ENCODE measurements at places on chromosomes 11 and 22.

DNA sequence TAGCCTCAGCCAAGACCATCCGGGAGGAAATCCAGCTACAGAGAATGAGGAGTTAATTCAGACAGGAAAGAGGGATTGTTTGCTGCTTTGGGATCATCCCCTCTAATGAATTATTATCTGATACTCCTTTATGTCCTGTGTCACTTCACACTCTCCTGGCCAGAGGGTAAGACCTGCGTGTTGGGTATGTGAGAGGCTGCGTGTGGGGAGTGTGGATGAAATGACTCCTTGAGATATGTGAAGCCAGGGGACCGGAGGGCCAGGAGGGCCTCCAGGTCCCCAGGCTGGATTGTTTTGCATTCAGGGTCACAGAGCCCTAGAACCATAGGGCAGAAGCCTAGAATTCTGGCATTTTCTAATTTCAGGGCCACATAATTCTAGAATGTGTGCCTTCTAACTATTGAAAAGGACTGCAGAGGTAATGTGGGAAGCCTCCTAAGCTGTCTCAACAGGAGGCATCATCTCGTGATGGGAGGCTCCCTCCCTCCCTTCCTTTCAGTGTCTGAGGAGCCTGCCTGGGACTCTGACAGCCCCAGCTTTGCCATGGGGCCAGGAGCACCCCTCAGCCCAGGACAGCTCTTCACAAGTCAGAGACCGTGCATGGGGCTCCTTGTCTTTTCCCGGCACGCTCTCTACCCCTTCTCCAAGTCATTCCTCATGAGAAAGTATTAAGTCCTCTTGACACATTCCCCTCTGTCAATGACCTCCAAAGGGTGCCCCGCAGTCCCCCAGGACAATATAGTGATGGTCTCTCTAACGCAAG lies 3.7 kb downstream of the TPBGL start:
- DNase-seq: no peak

DNA sequence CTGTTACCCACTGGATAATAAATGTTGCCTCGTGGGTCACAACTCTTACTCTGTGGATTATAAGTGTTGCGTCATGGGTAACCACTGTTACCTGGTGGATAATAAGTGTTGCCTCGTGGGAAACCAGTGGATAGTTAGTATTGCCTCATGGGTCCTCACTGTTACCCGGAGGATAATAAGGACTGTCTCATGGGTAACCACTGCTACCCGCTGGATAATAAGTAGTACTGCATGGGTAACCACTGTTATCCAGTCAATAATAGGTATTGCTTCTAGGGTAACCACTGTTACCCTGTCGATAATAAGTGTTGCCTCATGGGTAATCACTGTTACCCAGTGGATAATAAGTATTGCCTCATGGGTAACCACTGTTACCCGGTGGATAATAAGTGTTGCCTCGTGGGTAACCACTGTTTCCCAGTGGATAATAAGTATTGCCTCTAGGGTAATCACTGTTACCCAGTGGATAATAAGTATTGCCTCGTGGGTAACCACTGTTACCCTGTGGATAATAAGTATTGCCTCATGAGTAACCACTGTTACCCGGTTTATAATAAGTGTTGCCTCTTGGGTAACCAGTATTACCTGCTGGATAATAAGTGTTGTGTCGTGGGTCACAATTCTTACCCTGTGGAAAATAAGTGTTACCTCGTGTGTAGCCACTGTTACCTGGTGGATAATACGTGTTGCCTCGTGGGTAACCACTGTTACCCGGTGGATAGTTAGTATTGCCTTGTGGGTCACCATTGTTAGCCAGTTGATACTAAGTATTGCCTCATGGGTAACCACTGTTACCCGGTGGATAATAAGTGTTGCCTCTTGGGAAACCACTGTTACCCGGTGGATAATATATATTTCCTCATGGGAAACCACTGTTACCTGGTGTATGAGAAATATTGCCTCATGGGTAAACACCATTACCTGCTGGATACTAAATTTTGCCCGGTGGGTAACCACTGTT lies 15.7 kb upstream of the NXPE4 start:
- DNase-seq: no peak

GRCh38 chr11:64724863-64725532 lies 2.0 kb upstream of the NRXN2 start:
- DNase-seq: no peak

DNA sequence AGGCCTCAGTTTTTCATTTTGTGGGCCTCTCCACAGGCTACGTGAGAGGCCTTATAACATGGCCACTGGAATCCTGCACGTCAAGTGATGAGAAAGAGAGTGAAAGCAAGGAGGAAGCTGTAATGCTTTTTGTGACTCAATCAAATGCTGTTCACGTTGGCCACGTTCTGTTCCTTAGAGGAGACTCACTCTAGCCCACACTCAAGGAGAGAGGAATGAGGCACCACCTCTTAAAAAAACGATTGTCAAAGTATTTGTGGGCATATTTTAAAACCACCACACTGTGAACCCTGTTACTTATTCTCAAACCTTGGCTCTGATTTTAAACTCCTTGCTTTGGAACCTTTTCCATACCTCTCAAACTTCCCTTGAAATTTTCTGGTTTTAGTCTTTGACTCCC lies 705.0 kb downstream of the NELL1 start:
- no peak for DNase-seq

DNA sequence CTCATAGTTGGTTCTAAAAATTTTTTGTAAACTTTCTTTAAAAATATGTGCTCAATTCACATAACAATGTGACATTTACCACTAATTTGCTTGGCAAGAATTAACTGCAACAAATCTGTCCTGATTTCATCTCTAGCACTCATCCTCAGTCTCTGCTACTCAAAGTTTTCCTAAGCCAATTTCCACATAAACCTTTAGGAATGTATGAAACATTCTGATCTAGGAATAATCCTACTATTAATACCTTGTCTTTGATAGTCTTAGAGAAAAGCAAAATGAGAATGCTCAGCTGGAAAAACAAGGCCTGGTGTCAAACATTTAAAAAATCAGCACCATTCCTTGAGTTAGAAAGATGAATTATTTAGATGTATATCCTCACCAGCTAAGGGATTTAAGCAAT lies 114.3 kb downstream of the CD44 start:
- no peak for DNase-seq

- no peak for DNase-seq
Observed at GRCh38 chr22:30909306-30909705, 59.3 kb downstream of the MORC2 start.

GRCh38 chr11:118894192-118894591 lies 10.5 kb downstream of the CXCR5 start:
- no peak for DNase-seq

- no peak for DNase-seq
Observed at GRCh38 chr11:44589301-44589700, 23.8 kb downstream of the CD82 start.

DNA sequence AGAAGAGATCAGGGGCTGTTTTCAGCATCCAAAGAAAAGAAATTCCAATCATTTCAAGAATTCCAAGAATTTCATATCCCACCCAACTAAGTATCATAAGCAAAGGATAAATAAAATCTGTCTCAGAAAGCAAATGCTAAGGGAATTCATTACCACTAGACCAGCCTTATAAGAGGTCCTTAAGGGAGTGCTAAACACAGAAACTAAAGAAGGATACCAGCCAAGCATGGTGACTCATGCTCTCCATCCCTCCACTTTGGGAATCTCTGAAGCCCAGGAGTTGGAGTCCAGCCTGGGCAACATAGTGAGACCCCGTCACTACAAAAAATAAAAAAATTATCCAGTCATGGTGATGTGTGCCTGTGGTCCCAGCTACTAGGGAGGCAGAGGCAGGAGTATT lies 17.8 kb downstream of the FADD start:
- no peak for DNase-seq

DNA sequence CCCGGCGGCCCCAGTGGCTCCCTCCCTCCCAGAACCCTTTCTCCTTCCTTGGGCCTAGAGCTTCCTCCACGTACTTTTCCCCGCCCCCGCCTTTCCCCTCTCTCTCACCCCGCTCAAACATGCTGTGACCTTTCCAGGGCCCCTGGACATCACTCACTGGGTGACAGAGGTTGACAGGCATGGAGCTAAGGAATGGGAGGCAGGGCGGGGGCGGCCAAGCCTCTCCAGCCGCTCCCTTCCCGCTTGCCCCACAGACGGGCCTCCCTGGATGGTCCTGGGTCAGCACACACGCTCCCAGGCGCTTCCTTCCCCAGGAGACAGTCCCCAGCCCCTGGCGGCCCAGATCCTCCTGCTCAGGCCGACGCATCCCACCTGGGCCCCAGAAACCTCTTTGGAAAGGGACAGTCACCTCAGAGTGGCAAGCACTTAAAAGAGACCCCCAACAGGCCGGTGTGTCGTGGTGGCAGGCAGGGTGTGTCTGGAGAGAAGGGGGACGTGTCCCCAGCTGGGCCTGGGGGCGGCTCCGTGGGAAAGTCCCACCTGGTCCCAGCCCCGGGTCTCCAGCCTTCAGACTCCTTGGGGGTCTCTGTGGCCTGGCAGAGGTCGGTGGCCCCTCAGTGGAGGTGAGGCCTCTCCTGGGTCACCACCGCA lies 8.8 kb downstream of the H19 start:
- DNase-seq: no peak

- peak; percentile 64 for DNase-seq
Observed at GRCh38 chr11:10298342-10298741, 4.3 kb upstream of the SBF2 start.

DNA sequence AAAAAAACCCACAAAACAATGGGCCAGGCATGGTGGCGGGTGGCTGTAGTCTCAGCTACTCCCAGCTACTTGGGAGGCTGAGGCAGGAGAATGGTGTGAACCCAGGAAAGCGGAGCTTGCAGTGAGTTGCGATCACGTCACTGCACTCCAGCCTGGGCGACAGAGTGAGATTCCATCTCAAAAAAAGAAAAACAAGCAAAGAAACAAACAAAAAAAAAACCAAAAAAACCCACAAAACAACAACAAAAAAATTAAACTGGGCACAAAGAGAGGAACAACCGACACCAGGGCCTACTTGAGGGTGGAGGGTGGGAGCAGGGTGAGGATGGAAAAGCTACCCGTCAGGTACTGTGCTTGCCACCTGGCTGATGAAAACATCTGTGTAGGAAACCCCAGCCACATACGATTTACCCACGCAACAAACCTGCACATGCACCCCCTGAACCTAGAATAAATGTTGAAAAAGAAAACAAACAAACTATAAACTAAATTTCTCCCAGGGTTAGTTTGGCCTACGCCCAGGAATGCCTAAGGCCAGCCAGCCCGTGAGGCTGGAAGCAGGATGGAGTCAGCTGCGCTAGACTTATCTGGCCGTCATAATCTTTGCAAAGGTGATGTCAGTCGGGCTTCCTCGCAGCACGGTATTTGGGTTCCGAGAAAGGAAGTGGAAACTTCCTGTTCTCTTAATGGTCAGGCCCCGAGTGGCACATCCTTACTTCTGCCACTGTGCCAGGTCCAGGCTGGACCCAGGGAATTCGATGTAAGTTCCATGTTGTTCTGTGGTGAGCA lies 21.9 kb upstream of the CYB5R3 start:
- DNase-seq: no peak

DNA sequence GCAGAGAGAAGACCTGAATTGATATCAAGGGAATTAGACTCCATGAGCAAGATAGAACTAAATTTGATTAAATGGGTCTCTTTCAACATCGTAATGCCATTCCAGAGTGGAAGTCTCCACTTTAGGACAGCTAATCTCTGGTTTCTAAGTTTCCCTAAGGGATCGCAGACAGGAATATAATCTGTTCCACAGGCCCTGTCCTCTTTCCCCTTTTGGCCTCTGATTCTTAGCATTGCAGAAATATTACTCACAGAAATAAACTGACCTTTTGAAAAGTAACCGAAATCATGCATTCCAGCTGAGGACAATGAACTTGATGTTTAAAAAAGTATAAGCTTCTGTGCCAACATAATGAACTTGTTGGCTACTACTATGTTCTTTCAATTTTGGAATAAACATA lies 227.8 kb downstream of the ETS1 start:
- no peak for DNase-seq

DNA sequence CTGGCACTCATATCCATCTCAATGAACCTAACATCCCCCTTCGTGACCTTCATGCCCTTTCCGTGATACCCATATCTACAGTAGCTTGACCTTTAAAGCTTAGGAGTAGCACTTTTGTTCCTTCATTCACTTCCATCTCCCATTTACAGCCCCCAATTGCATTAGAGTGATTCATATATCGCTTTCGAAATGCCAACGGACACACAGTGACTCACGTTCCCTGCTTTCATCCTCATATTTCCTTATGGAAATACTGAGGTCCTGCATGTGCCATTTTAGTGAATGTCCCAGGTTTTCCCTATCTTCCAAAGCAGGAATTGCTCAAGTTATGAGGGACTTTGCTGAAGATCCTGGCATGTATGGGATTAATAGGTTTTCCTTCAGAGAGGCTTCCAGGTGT lies 44.3 kb upstream of the CEP126 start:
- DNase-seq: no peak

DNA sequence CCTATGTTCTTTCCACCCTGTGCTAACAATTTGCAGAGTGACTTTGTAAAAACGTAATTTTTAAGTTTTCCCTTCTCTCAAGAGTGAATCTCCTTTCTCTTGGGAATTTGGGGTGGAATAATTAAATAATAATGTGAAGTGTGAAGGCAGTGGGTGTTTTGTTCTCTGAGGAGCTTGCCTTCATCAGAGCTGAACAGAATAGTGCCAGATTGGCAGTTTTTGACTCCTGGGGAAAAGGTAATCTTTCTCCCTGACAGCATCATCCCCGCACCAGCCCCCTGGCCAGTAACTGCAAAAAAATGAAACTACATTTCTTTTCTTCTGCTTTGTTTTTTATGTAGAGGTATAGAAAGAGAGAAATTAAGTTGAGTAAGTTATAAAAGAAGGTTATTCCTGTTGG lies 59.9 kb downstream of the MUC15 start:
- DNase-seq: no peak

DNA sequence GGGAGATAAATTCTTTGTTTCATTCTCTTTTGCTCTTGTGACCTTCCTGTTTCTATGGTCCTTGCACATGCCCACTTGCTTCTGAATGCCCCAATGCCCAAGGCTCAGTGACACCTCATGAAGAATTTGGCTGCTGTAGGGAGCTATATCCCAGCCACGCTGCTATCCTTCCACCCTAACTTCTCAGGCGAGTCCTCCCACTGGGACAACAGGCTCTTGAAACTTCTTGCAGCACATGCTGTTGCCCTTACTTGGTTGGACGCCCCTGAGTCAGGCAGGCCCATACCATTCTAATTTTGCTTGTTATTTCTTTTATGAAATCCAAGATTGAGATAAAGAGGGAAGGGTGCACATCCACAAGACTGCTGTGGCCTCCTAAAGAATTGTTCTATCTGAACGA lies 57.6 kb upstream of the BLID start:
- DNase-seq: no peak

Data from CD4-positive, alpha-beta T cell treated with Interleukin-6 at 100 ng/mL for 8 hours (primary cell).